RCC 7860 (cell line): ENCODE measurements at places on chromosomes 6 and 20.

DNA sequence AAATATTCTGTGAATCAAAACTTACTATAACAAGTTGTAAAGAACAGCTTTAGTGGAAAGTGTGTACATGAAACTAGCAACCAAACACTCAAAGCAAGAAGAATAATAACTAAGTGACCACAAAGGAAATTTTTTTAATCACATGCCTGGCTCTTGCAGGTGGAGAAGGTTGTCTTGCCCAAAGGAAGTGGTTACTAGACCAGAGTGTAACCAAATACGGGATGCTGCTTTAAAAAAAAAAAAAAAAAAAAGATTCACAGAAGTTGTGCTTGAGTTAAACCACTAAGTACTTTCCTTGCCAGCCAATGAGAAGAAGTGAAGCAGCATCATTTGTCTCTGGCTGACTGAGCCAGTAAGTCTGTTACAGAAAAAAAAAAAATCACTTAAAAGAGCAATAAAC lies 19.1 kb upstream of the HLA-DQB1 start:
- no peak for DNase-seq

DNA sequence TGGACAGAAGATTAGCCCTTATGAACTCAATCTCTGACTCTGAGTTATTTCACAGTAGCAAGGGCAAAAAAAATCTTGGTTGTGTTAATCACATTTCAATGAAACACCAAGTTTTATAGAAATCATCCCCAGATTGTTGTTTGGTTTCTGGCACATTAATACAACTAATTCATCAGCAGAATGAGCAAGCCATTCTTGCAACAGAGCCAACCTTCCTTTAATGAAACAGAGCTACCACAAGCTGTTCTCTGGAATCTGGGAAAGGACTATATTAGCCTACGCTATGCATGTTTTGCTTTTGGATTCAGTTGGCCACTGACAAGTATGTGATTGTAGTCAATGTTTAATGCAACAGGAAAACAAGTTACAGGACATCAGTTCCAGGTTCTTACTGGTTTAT lies 13.8 kb upstream of the POPDC3 start:
- no peak for DNase-seq

DNA sequence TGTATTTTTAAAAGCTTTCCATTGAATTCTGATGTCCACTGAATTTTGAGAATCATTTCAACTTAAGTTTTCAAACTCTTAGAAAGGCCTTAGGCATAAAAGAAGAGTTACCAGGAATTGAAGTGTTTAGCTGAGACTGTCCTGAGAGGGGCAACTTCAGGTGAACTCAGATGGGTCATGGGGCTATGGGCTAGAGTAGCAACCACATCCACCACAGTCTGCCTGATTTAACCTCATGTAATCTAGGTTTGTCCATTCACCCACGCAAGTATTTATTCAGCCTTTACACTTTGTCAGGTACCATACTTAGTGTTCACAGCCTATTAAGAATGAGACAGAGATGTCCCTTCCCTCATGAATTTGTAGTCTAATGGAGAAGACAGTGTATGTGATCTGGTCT lies 501.0 kb downstream of the KIF16B start:
- no peak for DNase-seq

DNA sequence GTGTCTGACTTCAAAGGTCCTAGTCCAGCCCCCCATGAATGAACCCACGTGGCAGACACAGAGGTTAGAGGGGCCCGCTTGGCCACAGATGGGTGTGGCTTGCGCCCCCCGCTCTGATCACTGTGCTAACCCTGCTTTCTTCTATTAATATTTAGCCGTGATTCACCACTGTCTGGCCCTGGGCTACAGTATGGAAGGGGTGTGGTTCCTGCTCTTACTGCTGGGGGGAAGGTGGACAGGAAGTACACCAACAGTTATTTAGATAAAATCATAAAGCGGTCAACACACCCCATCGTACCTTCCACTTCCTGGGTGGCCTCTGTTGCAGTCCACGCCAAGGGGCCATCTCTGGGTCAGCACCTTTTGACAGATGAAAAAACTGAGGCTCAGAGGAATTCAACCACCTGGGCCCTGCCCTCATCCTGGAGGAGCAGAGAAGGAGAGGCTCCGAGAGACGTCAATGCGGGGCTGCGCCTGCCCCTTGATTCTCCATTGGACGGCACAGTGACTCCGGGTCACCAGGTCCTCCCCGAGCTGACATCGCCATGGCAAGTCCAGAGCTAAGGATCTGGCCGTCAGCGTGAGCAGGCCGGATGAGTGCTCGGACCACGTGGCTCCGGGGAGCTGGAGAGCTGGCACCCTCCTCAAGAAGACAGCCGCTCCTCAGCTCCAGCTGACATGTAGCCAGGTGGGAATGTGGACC lies 206.3 kb downstream of the PREX1 start:
- DNase-seq = peak; percentile 43

DNA sequence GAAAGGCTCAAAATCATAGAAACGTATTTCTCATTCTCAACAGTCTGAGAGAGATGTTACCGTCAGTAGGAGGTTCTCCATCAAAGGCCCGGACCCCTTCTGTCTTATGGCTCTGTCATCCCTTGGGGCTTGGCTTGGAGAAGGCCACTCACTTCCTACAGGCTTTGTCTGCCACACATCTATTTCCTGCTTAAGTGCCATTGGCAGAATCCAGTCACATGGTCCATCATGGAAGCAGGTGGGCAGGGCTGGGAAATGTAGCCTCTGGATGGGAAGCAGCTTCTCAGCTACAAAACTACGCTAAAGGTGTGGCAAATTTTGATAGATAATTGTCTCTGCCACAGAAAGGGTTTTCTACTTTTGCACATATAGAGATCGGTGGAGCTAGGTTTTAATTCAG lies 12.6 kb upstream of the ZFP64 start:
- DNase-seq = no peak

DNA sequence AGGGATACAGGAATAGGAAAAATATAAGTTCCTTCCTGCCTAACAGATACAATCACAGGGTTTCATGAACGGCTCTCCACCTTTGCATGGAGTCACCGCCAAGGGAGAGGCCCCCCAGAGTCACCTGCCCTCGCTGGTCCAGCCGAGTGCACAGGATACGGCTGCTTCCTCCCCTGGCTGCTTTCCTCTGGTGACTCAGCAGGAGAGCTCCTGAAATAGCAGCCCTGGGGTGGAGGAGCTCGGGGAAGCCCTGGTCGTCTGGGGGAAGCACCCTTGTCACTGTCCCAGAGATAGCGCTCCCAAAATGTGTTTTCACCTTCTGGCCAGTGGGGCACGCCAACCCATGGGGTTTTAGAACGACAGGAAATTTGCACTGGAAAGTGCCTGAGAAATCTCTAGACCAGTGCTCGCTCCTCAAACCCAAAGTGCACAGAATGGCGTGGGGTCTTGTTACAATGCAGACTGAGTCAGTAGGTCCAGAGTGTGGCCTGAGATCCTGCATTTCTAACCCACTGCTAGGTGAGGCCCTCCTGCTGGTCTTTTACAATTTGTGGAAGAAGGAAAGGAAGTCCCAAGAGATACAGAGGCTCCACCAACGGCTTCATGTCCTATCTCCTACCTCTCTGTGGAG lies 35.9 kb upstream of the FAM50B start:
- DNase-seq = peak; percentile 55

DNA sequence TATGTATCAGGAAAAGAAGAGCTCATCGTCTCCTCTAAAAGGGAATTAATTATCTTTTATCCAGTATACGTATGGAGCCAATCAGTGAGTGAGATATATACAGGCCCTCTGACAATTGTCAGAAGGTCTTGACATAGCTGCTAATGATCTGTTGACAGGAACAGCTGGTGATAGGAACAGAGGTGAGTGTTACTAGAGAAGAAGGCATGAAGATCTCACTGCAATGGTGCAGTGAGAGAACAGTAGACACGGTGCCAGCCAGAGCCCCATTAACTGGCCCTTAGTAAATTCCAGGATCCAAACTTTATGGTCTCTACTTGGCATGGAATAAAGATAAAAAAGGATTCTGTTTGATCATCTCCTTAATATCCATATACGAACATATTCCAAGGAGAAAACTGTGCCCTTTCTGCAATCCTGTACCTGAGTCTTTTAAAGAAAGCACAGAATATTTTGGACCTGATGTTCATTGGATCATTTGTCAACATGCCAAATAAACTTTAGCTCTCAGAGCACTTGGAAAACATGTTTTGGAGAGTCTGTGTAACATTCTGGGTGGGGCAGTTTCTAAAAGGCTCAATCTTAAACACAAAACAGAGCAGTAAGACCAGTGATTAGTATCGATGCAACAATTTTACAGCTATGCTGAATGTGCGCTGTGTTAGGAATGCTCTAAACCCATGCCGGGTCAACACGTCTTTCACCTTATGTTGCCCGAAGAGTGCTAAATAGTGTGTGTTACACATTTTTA lies 135.8 kb upstream of the CITED2 start:
- no peak for DNase-seq

DNA sequence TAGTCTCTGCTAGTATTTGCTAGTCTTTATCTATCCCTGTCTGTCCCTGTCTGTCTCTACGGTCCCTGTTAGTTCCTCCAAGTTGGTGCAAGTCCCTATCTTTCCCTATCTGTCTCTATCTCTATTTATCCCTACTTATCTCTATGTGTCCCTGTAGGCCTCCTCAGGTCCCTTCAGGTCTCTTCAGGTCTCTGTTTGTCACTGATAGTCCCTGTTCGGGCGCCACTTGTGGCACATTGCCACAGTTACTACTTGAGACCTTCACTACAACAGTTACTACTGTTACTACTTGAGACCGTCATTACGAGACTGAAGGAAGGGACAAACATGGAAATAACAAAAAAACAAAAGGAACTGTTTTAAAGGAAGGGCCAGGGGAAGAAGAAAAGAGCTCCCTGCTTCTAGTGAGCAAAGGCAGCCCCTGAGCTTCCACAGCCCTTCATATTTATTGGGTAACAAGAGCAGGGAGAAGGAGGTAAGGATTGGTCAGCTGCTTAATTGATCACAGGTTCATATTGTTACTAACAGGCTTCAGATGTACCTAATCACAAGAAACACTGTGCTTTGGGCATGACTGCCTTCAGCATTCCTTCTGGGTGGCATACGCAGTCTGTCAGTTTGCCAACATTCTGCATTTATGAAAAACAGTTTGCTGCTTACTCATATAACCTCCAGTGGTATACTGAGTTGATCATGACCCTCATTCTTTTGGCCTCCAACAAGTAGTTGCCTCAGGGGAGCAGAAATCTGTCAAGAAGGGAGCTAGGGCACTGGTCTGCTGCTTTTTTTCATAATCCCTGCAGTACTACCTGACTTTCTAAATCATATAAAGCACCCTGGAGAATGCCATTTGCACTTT lies 8.4 kb downstream of the EPB41L2 start:
- peak; percentile 39 for DNase-seq

DNA sequence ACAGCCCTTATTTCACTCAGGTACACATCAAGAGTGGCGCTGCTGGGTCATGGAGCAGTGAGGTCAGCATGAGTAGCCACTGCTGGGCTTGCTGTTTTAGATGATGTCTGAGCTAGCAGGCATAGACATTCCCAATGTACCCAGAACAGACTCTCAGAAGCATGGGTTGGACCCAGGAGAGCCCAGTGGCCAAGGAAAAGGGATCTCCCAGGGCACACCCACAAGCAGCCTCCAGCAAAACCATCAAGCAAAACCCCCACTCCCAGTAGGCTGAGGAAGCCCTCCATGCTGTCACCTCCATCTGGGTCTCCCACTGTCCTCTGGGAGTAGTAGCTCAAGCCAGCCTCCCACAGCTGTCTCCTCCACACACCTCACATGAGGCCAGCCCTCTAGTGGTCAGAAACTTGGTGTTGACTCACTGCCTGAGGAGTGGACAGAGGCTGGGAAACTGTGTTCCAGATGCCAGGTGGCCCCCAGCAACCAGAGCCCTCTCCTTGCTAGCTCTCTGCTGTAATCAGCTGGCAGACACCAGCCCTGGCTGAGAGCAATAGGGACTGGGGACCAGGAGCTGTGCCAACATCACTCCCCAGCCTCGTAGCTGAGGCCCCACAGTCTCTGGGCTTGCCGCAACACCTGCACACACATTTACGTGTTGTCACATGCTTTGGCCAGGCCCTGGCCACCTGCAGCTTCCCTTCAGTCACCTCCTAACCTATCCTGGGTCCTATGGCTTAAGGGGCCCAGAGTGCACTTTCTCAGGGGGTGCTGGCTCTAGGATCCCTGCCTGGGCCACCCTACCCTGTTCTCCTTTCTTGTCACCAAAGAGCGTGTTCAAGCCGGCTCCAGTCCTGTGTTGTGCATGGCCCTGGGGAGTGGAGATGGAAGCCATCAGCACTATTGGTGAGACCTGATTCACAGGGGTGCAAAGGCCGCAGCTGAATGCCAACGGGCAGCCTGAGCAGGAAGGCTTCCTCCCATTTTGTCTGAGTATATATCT lies 1.9 kb upstream of the AP5S1 start:
- peak; percentile 68 for DNase-seq

DNA sequence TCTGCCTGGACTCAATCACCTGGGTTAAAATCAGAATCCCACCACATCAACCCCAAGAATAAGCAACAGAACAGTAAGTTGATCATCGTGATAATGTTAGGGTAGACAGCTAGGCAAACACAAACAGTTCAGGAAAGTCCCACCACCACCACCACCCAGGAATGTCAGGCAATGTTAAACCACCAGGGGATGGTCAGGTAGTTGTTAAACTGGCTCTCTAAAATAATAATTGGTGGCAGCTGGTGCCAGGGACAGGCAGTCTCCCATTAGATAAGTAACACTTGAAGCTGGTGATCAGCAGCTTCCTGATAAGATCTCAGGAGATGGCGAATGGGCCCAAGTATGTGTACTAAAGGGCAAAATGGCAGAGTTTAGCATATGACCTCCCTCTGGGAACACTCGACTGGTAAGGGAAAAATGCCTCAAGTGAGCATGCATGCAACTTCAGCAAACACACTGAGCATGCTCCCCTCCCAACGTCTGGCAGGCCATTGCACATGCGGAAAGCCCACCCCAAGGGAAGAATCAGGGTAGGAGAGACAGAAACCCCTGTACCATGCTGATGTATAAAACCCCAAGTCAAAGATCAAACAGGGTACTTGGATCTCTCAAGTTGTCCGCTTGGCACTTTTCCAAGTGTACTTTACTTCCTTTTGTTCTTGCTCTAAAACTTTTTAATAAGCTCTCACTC lies 66.6 kb downstream of the IPCEF1 start:
- no peak for DNase-seq

- no peak for DNase-seq
Measured at GRCh38 chr20:32534661-32535240, 50.4 kb downstream of the NOL4L start.

GRCh38 chr6:71468841-71469700 lies 180.5 kb downstream of the OGFRL1 start:
- peak; percentile 97 for DNase-seq

GRCh38 chr6:168088161-168089053 lies 9.4 kb upstream of the FRMD1 start:
- no peak for DNase-seq

- DNase-seq = no peak
Measured at GRCh38 chr6:125529061-125529460, 220.4 kb upstream of the HEY2 start.
